NCI-H1417 treated with DMSO at 0.1 percent for 48 hours (cell line): ENCODE measurements at places on chromosomes 3 and 15.

- DNase-seq: no peak
Measured at GRCh38 chr3:10557781-10558373, 52.5 kb upstream of the ATP2B2 start.

DNA sequence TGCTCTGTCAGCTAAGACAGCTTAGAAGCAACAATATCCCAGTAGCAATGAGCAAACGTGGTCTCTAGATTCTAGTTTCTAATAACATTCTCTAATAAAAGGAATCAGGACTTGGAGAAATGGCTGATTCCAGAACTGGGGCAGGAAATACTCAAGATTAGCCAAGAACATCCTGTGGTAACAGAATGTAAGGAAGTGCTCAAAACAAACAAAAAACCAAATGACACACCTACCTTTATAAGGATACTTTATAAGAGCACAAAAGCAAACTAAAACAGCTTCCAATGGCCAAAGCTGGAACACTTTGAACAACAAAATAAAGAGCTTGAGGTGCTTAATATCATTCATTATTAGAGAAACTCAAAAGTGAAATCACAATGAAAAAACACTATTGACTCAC lies 33.1 kb upstream of the EIF5A2 start:
- DNase-seq: no peak

DNA sequence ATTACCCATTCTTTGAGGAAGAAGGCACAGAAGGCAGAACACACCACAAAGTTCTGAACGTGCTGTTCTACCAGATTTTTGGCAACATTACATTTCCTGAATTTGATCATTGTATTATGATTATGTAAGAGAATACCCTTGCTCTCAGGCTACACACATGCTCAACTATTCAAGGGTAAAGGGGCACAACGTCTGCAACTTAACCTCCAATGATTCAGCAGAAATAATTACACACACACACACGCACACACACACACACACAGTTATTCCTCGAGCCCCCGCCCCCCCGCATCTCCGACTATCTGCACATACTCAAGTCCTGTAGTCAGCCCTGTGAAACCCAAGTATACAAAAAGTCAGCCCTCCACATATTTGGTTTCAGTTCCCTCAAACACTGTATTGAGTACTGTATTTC lies 26.8 kb downstream of the RPN1 start:
- DNase-seq: no peak

GRCh38 chr15:29043736-29044502 lies 158.1 kb downstream of the APBA2 start:
- DNase-seq: peak; percentile 63

DNA sequence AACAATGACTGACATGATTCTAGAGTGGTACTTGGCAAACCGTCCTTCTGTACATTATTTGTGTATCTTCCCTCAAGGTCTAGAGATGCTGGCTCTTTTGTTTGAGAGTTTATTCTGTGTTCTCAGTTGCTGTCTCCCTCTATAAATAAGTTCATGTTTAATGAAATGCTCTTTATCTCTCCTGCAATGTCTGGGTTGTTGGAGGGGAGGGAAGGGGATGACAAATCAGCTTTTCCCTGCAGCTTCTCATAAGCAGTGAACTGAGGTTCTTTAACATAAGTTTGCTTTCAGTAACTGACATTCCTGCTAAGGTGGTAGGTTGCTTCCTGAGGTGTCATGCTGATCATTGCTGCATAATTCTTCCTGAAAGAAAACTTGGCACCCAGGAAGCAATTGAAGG lies 21.8 kb downstream of the ITPR1 start:
- no peak for DNase-seq
